ENCODE measurements at places on chromosomes 5 and 9. TPM values are rescaled to one million over a fixed set of nuclear protein-coding genes. Genes with fewer than 3 reads are reported as not detected.

DNA sequence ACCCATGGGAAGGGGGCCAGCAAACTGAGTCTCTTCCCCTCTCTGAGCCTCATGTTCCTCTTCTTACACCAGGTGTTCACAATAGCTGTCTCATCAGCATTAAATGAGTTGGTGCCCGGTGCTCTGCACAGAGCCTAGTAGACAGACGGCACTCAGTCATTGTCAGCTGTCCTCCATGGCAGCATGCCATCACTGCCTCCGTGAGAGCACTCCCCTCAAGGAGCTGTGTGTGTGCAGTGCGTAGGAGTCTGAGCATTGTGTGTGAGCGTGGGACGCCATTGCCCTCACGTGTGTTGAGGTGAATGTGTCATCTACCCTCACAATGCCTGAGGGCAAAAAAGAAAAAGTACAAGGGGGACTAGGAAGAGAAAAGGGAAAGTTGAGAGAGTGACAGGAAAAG lies 536.5 kb downstream of the CDK5RAP2 start:
- H3K4me1 ChIP-seq, result no peaks in the 10 kb centered on the region
- no peak overlapping the region for H3K27ac ChIP-seq
- no peaks in the 10 kb centered on the region for H3K27me3 ChIP-seq
- no peak for DNase-seq
- no peaks in the 10 kb centered on the region for H3K36me3 ChIP-seq
- H3K4me3 ChIP-seq, result no peak overlapping the region

GRCh38 chr5:168104350-168104749 lies 187.1 kb upstream of the WWC1 start:
- H3K36me3 ChIP-seq, result no peaks in the 10 kb centered on the region
- H3K27me3 ChIP-seq, result peaks cover 5% of the 10 kb centered on the region
- H3K4me1 ChIP-seq, result no peaks in the 10 kb centered on the region
- no peak overlapping the region for H3K4me3 ChIP-seq

DNA sequence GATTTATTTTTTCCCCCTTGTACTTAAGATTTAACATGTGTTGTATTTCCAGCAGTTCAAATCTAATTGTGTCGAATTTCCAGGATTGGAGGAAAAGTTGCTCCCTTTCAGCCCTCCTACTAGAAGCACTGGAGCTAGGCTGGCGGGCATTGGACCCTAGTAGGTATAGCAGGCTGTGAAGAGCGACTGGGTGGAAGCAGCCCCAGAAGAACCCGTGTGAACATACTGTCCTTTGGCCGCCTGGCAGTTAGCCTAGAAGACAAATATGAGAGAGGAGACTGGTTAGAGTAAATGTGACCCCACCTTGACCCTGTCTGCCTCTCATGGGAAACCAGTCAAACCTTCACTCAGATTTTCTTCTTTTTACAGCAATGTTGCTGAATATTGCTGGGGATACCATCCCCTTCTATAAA lies 13.9 kb downstream of the ALDOB start:
- peaks cover 2% of the 10 kb centered on the region for H3K36me3 ChIP-seq
- no peak overlapping the region for H3K4me3 ChIP-seq
- H3K27me3 ChIP-seq, result no peaks in the 10 kb centered on the region

GRCh38 chr5:149283626-149284480 lies 12.2 kb downstream of the AFAP1L1 start:
- no peaks in the 10 kb centered on the region for H3K4me1 ChIP-seq
- H3K27me3 ChIP-seq, result peaks cover 10% of the 10 kb centered on the region
- no peaks in the 10 kb centered on the region for H3K36me3 ChIP-seq
- no peak overlapping the region for H3K4me3 ChIP-seq
- no peak overlapping the region for H3K27ac ChIP-seq

EIF4E1B gene
- total RNA-seq, result not detected

ENHO gene
- not detected for total RNA-seq
